ENCODE measurements at places on chromosomes 3 and 15.

DNA sequence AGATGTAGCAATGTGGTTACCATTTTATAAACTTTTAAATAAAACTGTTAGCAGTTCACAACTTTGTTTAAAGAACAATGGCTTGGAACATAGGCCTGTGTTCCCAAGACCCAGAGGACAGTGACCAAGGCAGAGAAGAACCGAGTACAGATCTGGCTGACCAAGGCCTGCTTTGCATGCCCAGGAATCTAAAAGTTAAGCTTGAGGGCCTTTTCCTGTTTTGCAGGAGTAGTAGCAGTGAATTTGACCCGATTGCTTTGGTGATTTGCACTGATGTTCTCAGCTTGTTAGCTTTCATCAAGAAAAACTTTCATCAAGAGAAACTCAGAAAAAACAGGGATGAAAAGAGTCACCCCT, 9.9 kb downstream of the FILIP1L start:
- no peak for DNase-seq

DNA sequence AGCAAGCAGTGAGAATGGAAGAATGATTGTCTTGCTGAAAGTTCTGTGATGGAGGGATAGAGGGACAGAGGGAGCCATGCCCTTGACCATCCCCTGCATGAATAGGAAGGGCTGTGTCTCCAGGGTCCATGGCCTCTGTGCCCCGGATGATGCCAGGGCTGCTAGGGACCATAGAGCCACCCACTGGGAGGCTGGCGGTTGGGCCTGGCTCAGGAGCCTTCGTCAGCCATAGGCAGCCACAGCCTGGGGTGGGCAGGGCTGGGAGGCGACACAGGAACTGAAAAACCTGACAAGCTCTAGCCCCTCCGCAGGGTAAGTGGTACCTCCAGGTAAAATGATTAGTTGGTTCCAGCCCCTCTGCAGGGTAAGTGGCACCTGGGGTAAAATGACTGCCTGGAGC, 19.1 kb upstream of the LAMP3 start:
- DNase-seq: no peak

- no peak for DNase-seq
Observed at GRCh38 chr3:195117978-195118581, 152.9 kb downstream of the XXYLT1 start.

DNA sequence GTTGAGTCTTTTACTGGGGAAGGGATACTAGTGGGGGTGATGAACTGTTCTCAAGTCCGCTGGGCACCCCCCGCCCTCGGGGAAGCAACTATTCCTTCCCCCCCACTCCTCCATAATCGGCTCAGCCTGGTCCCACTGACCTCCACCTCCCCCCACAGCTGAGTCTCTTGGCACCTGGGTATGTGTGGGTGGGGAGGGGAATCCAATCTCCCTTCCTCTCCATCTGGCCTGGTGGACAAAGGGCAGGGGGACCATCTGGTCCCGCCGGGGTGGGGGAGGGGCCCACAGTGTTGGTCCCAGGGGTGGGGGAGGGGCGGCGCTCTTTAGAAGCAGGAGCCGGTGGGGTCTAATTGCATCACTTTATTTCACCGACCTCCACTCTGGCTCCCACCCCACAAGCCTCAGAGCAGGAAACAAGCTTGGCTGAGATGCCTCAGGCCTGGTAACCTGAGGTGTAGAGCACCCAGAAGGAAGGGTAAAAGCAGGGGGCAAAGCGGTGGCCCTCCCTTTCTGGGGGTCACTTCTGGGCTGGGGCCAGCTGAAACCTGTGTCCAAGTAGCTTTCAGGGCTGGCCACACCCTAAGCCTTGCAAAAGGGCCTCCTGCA, 1.0 kb upstream of the PCBP4 start:
- no peak for DNase-seq

GRCh38 chr15:76327191-76328105, 9.1 kb upstream of the ISL2 start:
- DNase-seq: no peak

DNA sequence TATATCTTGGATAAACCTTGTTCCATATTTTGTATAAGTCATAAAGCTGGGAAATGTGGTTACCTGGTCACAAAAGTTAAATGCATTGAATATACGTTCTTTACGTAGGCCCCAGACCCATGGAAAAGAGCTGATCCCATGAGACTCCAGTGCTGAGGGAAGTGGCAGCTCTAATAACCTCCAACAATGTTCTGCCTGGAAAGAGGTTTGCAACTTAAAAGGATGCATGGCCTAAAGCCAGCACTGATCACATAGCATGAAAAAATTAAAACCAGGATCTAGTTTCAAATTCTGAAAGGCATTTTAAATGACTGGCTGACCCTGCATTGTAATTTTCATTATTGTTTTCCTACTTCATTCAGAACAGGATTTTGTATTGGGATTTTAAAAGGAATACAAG, 27.9 kb upstream of the STRIT1 start:
- DNase-seq: no peak

GRCh38 chr3:172680684-172681083, 30.2 kb downstream of the NCEH1 start:
- DNase-seq: no peak
